Hematopoietic multipotent progenitor cell treated with erythropoietin and hydrocortisone succinate and interleukin-3 and kit ligand, for 6 days (in vitro differentiated cells): ENCODE measurements at places on chromosomes 2 and 18.

DNA sequence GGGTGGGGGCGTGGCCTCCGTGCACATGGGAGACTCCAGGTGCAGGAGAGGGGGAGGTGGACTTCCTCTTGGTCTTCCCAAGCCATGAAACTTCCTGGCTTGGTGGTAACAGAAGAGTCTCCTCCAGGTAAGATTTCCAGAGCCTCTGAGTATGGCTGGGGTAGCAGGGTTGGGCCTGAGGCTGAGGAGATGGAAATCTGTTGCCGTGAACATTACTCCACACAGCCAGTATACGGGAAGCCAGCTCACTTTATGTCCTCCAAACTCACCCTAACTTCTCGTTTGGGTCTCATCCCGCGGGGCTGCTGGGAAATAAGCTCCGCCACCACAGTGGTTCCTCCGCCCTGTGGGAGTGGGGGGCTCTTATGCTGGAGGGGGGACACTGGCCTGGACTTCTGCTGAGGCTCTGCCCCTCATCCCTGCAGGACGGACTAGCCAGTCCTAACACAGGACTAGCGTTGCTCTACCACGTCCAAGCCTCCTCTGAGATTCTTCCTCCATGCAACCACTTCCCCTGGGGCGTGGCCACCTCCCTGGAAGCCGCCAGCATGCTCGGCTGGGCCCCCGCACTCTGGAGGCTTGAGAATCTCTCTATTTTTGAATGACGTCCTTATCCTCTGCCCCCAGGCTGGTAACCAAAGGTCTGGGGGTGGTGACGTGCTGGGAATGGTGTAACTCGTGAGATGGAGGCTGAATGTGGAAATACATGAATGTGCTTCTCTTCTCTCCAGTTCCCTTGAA lies 777 bp upstream of the RAB17 start:
- DNase-seq = no peak

DNA sequence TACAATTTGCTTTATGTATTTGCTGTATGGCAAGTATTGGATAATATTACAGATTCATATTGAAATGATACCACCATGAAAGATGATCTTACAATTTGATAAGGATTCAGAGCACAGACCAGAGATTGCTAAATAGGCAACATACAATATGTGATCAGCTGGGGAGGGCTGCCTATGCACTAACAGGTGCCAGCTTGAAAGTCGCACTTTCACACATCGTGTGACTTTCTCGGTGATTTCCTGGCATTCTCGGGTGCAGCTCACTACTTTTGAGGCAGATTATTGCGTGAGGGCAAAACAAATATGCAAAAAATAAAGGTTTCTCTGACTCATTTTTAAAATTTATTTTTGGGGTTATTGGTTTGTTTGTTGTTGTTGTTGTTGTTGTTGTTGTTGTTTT lies 36.0 kb downstream of the RBMS1 start:
- no peak for DNase-seq

DNA sequence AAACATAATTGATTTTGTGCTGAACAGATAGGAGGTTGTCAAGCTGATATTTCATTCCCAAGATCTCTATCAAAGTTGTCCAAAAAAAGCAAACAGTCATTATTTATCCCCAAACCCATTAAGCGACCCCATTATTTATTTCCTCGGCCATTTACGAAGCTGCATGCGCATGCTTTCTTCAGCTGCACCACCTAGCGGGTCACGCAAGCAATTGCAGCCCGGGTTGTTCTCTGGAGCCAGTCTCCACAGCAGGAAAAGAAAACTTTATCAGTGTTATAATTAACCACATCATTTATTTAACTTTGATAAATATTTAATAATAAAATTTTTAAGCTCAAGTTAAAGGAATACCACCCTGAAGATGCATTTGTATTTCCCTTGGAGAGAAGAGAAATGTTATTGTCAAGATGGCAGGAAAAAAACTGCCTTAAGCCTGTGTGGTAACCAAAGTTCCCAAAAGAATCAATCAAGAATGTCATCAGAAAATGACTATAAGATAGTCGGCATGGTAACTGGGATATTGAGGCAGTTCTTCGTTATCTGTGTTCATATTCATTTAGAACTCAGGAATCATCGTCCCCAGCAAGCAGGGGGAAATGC lies 304.7 kb downstream of the FBXO15 start:
- peak; percentile 73 for DNase-seq

GRCh38 chr2:101200676-101201075 lies 49.5 kb upstream of the TBC1D8 start:
- peak; percentile 23 for DNase-seq

GRCh38 chr18:36610661-36611060 lies 218.1 kb downstream of the TPGS2 start:
- DNase-seq = no peak

DNA sequence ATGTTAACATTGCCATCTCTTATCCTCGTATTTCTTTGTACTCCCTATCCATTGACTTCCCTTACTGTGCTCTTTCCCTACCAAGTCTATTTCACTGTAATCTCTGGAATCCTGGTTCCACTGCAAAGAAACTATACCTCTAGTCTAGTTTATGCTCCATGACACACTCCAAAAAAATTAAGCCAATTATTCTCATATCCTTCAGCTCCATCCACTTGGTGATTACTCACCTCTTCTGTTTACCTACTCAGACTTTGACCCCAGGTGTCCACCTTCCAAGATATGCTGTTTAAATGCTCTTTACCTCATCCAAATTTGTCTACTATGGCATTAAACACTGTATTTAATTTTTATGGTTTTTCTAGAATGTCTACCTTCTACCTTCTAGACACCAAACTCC lies 137.9 kb downstream of the ATAD2B start:
- DNase-seq = no peak

- DNase-seq = no peak
These were observed 149.0 kb upstream of the KCTD1 start for GRCh38 chr18:26697186-26697884.

DNA sequence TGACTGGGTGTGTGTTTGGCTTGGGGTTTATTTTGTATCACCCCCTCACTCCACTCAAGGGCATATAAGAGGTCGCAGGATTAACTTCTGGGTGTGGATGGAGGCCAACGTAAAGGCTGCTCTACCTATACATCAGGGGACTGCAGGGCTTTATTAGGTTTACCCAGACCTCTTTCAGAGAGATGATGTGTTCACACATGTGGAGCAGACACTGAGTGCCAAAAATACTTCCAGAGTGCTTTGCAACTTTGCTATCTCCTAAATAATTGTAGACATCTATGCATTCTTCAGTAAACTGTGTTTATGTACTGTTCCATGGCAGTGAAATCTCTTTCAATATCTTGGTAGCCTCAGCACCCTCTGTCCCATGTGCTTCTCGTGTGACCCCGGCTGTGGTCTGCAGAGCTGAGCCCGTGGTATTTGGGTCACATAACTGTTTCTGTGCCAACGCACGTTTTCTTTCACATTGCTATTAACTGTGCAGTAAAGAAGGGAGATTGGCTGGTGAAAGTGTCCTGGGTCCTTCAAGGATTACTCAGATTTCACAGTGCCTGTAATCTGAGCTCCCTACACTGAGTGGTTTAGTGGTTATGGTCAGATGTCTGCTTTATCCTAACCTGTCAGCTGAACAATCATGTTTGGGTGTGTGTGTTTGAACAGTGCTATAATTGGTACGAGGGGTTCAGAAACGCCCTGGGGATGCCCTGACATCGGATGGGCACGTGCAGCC lies 208.1 kb downstream of the VAPA start:
- DNase-seq = no peak

- peak; percentile 47 for DNase-seq
These were observed 923 bp downstream of the AMER3 start for GRCh38 chr2:130756053-130756873.

DNA sequence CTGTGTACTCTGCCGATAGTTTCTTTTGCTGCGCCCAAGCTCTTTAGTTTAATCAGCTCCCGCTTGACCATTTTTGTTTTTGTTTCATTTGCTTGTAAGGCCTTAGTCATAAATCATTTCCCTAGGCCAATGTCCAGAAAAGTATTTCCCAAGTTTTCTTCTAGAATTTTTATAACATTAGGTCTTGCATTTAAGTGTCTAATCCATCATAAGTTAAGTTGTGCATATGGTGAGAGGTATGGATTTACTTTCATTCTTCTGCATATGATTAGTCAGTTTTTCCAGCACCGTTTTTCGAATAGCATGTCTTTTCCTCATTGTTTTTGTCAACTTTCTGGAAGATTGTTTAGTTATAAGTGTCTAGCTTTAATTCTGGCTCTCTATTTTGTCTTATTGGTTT lies 484.8 kb upstream of the CNTNAP5 start:
- no peak for DNase-seq

DNA sequence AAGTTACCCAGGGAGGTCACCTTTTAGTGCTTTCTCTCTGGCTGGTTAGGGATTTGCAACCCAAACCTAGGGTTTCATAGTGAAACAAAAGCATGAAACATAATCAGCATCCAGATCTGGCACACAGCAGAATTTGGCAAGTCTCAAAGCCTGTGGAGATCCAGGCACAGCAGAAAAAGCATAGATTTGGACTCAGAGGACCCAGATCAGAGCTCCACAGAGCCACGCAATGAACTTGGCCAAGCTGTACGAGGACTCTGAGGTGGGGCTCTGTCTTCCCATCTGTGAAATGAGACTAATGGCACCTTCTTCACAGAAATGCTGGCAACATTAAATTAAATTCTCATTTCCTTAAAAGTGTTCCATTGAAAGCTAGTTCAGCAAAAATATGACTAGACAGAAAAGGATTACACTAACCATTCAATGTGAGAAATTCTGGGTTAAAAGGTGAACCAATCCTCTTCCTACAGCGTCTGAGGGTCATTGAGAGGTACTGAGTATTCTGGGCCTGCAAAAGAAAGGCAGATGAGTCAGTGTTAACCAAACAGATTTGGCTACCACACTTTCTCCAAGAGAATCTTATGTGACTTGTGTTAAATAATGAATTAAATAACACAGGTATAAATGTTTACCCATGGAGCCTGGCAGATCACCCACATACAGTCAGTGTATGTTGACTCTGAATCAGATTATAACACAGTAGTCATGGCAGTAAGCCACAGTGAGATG lies 266.3 kb downstream of the MREG start:
- DNase-seq = no peak

DNA sequence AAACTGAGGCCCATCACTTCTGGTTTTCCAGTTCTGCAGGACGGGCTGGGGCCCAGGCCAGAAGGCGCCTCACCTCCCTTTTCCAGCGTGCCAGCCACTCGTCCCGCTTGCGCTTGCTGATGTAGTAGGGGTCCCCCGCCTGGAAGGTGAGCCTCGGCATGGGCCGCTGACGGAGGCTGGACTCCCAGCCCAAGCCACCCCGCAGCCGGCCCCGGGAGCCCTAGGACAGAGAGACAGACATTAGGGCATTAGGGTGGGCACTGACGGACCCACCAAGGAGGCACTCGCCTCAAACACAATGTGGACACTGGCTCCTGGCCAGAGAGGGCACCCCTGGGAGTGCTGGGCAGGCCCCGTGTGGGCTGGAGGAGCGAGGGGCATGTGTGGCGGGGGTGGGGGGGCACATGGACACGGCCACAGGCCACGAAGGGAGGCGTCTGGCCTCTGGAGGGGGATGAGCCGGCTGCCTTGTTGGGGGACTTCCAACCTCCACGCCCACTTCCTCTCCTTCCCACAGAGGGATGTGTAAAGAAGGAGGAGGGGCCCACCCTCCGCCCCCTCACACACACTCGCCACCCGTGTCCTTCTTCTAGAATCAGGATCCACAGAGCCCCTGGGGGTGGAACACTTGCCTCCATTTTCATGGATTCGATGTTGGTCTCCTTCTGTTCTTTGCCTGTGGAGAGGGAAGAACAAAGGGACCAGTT lies 66.7 kb downstream of the DNMT3A start:
- peak; percentile 49 for DNase-seq

GRCh38 chr2:187372213-187372612 lies 75.8 kb downstream of the CALCRL start:
- DNase-seq = no peak

- DNase-seq = no peak
These were observed 179.6 kb downstream of the MGAT5 start for GRCh38 chr2:134433469-134433868.

- no peak for DNase-seq
These were observed 1160.5 kb upstream of the NXPH2 start for GRCh38 chr2:139940686-139941085.

DNA sequence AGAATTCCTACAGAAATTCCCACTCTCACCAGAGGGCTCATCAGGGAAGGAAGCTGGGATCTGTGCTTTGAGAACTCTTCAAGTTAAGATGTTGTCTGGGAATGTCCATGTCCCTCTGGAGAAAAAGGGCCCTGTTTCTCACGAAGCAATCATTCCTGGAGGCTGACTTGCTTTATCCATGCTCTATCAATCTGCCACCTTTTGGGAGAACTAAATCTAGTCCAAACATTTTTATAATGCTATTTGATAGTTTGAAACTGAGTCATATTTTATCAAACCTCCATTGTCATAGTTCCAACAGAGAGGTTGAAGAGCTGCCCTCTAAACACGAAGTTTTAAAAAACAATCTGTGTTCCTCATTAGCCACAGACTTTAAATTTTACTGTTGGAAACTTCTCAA lies 219.2 kb downstream of the MTX2 start:
- no peak for DNase-seq

DNA sequence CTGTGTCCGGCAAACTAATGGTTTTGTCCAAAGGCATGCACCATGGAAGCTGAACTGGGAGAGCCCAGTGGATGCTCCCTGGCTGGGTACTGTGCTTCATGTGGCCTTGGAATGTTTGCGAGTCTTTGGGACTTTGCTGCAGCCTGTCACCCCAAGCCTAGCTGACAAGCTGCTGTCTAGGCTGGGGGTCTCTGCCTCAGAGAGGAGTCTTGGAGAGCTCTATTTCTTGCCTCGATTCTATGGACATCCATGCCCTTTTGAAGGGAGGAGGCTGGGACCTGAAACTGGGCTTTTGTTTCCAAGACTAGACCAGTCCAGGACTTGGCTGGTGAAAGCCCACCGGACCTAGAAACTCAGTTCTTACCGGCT lies 1.7 kb downstream of the MARS2 start:
- no peak for DNase-seq

DNA sequence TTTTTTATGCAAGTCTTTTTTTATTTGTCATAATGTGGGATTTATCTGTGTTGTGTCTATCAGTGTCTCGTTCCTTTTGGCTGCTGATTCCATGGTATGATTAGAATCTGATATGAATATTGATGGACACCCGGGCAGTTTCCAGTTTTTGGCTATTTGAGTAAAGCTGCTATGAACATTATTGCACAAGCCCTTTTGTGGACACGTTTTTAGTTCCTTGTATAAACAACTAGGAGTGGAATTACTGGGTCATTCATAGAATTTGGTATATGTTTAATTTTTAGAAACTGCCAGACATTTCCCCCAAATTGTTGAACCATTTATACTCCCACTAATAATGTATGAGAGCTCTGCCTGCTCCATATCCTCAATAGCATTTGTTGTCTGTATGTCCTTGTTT lies 26.6 kb downstream of the HK2 start:
- no peak for DNase-seq

GRCh38 chr2:69628325-69629021 lies 15.1 kb downstream of the AAK1 start:
- DNase-seq = peak; percentile 65
